ENCODE measurements at places on chromosomes 11 and 22.
A peak's percentile ranks its signal among the peaks of the same experiment; 100 is the strongest.

DNA sequence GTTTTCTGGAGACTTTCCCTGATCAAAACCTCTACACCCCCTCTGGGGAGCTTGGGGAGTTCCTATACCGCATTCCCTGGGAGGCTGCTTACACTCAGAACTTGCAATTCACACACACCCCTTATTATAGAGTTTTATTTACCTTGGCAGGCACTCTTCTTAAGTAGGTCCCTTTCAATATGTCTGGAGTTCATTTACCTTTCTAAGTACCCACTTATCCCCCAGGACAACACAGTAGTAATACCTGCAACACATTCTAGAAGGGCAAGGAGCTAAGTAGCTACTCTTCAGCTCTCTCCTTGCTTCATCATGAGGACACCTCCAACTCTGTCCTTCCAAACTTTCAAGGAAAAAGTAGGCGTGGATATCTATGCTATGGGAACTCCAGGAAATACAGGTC, 127.8 kb upstream of the ANO3 start:
- DNase-seq: no peak

- no peak for DNase-seq
Measured at GRCh38 chr11:65743681-65744025, 23.1 kb upstream of the RNASEH2C start.

- DNase-seq: peak; percentile 33
Measured at GRCh38 chr11:76810151-76810853, 27.1 kb downstream of the TSKU start.

DNA sequence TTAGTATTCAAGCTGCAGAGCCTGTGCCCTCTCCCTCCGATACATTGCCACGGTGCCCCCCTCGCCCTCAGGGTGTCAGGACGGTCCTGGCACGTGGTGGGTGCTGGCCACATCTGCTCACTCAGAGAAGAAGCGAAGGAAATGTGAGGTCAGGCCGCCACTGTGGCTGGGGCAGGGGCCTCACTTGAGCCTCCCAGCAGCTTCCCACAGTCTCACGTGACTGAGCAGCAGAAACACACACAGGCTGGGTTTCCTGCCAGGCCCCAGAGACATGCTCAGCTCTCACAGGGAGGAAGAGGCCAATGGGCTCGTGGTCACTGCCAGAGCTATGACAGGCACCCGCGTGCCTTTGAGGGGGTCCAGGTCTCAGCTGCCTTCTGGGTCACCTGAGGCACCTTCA, 37.9 kb upstream of the PRR5 start:
- peak; percentile 68 for DNase-seq

DNA sequence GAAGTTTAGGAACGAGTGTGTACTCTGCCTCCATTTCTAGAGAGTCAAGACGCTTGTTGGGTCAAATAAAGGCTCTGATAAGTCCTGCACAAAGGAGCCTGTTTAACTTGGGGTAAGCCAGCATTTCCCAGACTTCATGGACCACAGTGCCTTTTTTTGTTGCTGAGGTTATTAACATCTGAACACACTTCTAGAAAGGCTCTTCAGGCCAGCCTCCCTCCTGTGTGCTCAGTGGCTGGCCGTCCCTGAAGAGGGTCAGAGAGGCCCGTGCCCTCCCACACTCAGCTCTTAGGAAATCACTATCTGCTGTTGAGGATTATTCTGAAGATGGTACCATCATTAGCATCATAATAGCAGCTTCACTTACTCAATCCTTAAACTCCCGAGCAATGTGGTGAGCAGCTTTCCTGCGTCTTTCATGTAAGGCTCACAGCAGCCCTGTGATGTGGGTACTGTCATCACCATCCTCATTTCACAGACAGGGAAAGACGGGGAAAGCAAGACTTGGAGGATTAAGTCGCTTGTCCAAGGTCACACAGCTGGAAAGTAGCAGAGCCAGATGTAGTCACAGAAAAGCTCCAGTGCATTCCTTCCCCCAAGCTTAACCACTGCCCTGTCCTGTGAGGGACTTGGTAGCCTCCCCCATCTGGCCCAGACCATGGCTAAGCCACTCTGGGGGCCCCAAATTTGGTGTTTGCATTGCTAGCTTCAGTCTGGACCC, 71.3 kb downstream of the TSPAN18 start:
- DNase-seq: no peak

GRCh38 chr22:37419969-37420685, 7.2 kb downstream of the ELFN2 start:
- no peak for DNase-seq

DNA sequence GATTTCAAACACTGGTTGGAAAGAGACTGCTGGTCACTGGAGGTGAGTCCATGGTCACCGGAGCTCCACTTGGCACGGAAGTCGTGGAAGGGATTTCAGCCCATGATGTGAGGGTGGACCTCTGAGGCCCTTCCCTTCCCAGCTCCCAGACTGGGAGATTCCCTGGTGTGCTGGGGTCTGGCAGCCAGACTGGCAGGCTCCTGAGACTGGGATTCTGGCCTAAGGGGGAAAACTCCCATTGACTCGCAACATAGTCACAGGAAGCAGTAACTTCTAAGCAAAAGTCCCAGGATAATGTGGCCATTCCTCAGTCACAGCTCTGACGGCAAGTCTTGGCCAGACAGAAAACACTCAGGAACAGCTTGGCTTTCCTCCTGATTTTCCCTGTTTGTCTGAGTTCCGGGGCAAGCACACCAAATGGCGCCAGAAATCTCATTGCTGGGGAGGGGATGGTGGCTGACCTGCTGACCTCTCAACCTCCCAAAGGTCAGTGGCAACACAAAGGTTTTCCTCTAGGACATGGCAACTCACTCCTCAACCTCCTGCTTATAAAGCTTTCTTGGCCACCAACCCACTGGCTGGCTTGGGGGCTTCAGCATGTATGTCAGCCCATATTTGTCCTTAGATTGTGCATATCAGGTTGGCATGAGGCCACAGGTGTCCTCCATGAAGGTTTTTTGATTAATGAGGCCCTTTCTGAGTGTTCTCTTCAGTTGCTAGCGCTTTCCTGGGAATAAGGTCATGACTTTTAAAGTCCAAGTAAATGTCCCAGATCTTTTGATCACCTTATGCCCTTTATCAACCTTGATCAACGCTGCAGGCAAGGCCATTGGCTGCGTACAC, 99.5 kb downstream of the CCDC81 start:
- no peak for DNase-seq

GRCh38 chr11:78351979-78352841, 65.4 kb downstream of the GAB2 start:
- DNase-seq: no peak

GRCh38 chr22:17133137-17133536, 12.0 kb upstream of the TMEM121B start:
- no peak for DNase-seq

GRCh38 chr11:64728757-64729365, 5.9 kb upstream of the NRXN2 start:
- DNase-seq: no peak

- no peak for DNase-seq
Measured at GRCh38 chr11:94725097-94725496, 43.1 kb upstream of the AMOTL1 start.

- DNase-seq: no peak
Measured at GRCh38 chr11:108931168-108931567, 266.3 kb downstream of the DDX10 start.

- no peak for DNase-seq
Measured at GRCh38 chr11:7348432-7349304, 97.0 kb downstream of the SYT9 start.

DNA sequence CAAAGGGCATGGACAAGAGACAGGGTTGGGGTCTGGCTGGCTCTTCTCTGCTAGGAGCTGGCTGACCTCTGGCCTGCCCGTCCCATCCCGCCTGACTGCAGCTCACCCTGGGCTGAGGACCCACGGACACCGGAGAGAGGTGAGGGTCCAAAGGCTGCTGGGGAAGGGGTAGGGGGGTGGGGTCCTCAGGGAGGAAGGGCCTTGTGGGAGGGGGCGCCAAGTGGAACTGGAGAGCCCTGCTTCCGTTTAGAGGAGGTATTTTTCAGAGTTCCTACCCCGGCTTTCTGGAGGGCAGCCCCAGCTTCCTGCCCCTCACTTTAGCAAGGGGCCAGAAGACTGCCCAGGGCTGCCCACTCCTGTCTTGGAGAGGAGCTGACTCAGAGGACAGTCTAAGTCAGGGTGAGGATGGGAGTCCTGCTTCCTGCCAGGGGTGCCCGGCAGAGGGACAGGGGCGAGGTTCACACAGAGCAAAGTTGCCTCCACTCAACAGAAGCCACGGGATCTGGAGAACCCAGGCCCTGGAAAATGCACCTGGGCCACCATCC, 7.1 kb downstream of the LARGE2 start:
- DNase-seq: no peak

DNA sequence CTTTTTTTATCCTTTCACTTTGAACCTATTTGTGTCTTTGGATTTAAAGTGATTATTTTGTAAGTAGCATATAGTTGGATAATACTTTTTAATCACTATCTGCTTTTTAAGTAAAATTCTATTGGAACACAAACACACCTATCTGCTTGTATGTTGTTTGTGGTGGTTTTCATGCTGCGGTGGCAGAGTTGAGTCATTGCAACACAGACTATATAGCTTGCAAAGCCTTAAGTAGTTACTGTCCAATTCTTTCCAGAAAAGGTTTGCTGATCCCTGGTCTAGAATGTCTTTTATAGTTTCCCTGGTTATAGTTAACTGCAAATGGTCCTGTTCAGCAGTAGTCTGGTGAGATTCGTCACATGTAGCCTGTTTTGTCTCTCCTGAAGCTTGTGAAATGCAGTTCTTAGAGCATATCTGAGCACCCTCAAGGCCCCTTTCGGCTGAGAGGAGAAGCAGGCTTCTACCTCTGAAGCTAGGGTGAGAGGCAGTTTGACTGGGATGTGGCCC, 21.5 kb downstream of the SHANK3 start:
- DNase-seq: no peak

GRCh38 chr11:114399490-114400215, 658 bp downstream of the C11orf71 start:
- no peak for DNase-seq

GRCh38 chr11:121575250-121575962, 122.6 kb upstream of the SORL1-AS1 start:
- DNase-seq: peak; percentile 12

- DNase-seq: no peak
Measured at GRCh38 chr11:103936059-103936458, 100.4 kb upstream of the DDI1 start.

DNA sequence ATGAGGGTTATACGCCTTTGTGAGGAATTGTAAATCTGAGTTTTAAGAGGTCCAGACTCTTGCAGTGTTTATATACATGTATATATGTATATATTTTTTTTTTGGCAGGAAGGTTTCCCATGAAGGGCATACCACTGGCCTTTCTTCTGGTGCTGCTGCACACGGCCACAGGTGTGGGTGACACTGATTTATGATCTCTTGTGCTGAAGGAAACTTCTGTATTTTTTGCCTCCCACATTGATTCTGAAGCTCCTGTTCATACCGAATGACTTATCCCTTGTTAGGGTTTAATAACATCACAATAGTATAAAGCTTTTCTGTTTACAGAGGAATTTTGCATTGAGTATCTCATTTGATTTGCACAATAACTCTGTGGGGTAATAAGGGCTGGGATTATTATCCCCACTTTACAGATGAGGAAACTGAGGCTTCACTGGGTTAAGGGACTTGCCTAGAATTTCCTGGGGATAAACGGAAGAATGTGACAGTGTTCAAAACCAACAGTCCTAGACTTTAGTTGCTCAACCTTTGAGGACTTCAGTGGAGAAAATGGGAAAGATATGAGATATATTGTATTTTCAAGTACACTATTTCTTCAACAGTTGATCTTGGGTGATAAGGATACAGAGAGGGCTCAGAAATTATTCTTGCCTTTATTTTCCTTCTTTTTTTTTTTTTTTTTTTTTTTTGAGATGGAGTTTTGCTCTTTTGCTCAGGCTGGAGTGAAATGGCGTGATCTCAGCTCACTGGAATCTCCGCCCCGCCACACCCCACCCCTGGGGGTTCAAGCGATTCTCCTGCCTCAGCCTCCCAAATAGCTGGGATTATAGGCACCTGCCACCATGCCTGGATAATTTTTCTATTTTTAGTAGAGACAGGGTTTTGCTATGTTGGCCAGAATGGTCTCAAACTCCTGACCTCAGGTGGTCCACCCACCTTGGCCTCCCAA, 70.1 kb downstream of the MICAL2 start:
- no peak for DNase-seq

- DNase-seq: no peak
Measured at GRCh38 chr11:5550440-5551095, 2.2 kb upstream of the OR52H1 start.

DNA sequence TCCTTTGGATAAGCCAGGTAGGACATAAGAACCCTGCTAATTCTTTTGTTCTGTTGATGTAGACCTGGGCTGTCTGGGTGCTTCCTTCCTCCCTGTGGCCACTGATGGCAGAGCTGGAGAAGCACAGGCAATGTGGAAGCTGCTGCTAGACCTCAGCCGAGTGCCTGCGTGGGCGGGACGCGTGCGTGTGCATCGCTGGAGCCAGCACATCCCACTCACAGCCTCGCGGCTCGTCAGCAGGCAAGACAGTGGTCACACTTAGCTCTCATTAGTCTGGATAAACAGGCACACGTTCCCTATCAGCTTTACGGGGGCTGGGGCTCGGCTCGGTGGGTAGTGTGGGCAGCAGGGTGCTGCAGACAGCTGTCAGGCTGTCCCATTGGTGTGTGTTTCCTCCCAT, 155.7 kb downstream of the GRIK4 start:
- no peak for DNase-seq

DNA sequence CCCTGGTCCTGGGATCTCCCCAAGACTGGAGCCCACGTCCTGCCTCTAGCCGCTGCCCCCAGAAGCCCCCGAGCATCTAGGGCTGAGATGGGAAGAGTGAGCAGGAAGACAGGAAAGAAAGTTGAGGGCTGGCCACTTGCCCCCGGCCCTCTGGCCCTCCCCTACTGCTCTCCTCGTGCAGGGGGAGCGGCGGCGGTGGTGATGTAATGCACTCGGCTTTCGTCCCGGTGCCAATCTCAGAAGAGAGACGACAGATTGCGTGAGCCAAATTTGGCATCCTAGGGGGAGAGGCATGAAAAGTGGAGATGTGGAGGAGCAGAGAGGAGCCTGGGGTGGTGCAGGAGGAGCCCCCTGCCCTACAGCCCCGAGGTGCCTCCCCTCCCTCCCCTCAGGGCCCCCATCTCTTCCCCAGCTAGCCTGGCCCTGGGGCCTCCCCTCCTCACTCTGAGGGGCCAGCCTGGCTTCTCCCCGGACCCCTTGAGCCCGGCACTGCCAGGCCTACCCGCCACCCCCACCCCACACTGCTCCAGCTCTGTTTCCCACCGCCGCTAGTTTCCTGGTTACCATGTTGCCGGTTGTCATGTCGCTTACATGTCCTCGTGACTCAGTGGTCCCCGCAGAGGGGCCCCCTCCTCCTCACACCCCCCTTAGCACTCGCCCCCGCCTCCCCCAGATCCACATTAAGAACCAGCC, 2.5 kb downstream of the KCNJ4 start:
- DNase-seq: no peak

- no peak for DNase-seq
Measured at GRCh38 chr11:28026634-28027290, 81.2 kb downstream of the KIF18A start.

DNA sequence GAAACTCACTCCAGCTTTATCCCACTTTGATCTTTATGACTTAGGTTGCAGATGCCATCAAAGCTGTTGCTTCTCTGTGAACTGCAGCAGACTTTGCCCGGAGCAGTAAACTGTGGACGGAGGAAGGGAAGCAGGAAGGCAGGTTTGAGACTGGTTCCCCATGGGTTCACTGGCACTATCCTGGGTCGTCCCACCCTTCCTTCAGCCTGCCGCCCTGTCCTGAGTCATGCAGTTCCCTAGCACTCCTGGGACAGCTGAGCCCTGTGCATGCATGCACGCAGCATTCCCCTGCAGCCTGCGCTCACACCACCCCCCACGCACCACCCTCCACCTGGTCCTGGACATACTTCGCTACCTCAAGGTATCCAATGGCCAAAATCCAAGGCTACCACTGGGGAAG, 23.5 kb upstream of the P2RY2 start:
- DNase-seq: no peak

Measured in CD4-positive, alpha-beta T cell treated with Interleukin-17A for 1 hour (primary cell).